Stimulated activated CD8-positive, alpha-beta memory T cell treated with anti-CD3 and anti-CD28 coated beads, Interleukin-15, amount 100 ng/mL, for 4 hours (primary cell): ENCODE measurements at places on chromosomes 7 and 10.
A peak's percentile ranks its signal among the peaks of the same experiment; 100 is the strongest.

DNA sequence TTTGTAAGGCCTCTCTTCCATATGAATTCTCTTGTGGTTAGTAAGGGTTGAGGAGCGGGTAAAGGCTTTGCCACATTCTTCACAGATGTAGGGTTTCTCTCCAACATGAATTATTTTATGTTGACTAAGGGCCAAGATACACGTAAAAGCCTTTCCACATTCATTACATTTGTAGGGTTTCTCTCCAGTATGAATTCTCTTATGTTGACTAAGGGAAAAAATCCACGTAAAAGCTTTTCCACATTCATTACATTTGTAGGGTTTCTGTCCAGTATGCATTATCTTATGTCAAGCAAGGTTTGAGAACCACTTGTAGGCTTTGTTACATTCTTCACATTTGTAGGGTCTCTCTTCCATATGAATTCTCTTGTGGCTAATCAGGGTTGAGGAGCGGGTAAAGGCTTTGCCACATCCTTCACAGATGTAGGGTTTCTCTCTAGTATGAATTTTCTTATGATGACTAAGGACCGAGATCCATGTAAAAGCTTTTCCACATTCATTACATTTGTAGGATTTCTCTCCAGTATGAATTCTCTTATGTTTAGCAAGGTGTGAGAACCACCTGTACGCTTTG lies 493.0 kb downstream of the ZNF479 start:
- no peak for DNase-seq

DNA sequence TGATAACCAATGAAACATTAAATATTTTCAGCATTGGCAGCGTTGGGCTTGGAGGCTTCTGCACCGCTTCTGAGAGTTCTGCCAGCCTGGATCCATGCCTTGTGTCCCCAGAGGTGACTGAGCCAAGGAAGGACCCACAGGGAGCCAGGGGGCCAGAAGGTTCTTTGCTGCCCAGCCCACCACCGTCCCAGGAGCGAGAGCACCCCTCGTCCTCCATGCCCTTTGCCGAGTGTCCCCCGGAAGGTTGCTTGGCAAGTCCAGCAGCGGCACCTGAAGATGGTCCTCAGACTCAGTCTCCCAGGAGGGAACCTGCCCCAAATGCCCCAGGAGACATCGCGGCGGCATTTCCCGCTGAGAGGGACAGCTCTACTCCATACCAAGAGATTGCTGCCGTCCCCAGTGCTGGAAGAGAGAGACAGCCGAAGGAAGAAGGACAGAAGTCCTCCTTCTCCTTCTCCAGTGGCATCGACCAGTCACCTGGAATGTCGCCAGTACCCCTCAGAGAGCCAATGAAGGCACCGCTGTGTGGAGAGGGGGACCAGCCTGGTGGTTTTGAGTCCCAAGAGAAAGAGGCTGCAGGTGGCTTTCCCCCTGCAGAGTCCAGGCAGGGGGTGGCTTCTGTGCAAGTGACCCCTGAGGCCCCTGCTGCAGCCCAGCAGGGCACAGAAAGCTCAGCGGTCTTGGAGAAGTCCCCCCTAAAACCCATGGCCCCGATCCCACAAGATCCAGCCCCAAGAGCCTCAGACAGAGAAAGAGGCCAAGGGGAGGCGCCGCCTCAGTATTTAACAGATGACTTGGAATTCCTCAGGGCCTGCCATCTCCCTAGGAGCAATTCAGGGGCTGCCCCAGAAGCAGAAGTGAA lies 93.9 kb downstream of the TACC2 start:
- DNase-seq: no peak

DNA sequence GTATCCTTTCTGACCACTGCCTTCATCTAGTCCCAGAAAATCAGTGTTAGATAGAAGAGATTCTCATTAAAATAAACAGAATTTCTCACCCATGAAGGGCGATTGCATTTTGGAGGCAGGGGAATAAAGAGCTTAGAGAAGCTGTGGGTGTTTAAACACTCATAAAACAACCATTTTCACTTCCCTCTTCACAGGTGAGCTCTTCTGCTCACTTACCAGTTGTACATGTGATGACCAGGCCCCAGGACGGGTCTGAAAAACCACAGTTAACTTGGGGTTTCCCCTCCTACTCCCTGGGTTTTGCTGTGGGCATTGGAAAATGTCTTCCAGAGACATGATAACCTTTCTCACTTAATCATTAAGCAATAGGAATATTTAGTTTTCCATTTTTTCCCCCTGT lies 411.6 kb upstream of the DPP6 start:
- DNase-seq: no peak

DNA sequence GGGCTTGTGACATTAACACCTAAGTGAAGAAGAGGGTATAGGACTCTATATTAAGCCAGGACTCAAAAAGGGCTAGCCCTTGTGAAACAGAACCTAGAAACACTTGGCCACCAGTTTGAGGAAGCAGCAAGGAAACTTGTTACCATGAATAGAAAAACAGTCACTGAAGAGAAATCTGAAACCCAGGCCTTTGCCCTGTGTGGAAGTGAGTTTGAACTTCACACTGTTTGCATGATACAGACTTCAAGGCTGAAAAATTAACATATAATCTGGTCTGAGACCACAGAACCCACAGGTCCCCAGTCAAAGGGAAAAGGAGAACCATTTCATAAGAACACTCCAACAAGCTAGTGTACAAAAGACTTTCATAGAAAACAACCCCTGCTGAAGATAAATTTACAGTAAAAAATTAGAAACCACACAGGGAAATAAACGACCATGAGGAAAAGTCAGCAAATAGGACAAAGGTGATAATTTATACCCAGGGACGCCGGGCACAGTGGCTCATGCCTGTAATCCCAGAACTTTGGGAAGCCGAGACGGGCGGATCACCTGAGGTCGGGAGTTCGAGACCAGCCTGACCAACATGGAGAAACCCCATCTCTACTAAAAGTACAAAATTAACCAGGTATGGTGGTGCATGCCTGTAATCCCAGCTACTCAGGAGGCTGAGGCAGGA lies 76.1 kb downstream of the SKIDA1 start:
- no peak for DNase-seq

DNA sequence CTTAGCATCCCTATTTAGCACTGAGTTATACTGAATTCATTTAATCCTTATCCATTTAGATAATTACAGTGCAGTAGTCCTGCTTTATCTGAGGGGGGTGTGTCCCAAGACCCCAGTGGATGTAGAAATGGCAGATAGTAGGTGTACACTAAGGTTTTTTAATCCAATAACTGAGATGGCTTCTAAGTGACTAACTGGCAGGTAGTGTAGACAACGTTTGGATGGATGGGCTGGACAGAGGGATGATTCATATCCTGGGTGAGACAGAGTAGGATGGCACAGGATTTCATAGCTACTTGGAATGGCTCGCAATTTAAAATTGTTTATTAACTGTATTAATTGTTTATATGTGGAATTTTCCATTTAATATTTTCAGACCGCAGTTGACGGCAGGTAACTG lies 295.6 kb downstream of the CCDC3 start:
- no peak for DNase-seq

GRCh38 chr10:113666682-113667252 lies 2.9 kb upstream of the NRAP start:
- no peak for DNase-seq

- no peak for DNase-seq
Observed at GRCh38 chr7:39464350-39465054, 101.7 kb upstream of the YAE1 start.

- DNase-seq: peak; percentile 15
Observed at GRCh38 chr10:113680190-113681111, 739 bp downstream of the CASP7 start.

GRCh38 chr10:116170815-116171250 lies 102.2 kb downstream of the GFRA1 start:
- no peak for DNase-seq

DNA sequence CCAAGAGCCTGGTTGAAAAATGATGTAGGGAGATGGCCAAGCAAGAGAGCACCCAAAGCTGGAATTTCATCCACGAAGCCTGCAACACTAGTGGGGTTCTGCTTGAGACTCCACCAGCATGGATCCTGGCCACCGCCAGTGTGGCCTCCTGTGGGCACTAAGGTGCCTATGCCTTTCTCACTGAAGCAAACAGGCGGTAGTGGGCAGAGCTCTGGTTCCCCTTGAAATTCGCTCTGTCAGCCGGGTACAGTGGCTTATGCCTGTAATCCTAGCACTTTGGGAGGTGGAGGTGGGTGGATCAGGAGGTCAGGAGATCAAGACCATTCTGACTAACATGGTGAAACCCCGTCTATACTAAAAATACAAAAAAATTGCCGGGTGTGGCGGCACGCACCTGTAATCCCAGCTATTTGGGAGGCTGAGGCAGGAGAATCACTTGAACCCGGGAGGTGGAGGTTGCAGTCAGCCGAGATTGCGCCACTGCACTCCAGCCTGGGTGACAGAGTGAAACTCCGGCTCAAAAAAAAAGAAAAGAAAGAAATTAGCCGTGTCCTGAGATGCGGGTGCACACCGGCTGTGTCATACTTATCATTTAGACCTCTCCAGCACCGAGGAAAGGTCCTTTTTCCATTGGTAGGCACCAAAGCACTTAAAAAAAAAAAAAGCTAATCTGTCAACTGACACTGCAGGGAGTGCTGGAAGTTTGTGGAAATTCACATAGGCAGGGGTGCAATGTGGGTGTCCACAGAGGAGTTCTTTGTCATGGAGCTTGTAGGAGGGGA lies 28.3 kb downstream of the CCM2 start:
- DNase-seq: no peak

- DNase-seq: no peak
Observed at GRCh38 chr10:124578231-124579010, 116.8 kb downstream of the LHPP start.

GRCh38 chr7:65454469-65454868 lies 80.8 kb downstream of the ZNF92 start:
- no peak for DNase-seq

DNA sequence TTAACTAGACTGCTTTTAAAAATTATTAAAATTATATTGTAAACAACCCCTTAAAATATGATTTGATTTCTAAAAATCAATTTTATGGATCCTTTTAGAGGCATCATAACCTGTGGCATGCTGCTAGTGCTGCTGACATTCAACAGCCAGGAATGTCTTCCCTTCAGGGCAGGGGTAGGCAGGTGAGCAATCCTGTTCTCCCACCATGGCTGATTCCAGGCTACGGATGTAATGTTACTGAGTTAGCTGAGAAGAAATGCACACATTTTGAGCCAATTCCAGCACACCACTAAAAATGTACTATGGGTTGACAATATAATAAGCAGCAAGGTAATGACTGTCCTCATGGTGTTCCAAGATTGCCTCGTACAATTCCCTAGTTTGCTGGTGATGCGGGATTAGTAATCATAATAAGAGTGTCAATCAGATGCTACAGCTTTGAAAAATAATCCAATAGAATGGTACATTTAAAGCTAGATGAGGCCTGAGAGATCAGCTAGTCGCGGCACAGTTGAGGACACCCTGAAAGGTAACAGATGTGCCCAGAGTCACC lies 108.7 kb upstream of the PRR15 start:
- no peak for DNase-seq

- no peak for DNase-seq
Observed at GRCh38 chr7:115356139-115356746, 434.3 kb downstream of the MDFIC start.

DNA sequence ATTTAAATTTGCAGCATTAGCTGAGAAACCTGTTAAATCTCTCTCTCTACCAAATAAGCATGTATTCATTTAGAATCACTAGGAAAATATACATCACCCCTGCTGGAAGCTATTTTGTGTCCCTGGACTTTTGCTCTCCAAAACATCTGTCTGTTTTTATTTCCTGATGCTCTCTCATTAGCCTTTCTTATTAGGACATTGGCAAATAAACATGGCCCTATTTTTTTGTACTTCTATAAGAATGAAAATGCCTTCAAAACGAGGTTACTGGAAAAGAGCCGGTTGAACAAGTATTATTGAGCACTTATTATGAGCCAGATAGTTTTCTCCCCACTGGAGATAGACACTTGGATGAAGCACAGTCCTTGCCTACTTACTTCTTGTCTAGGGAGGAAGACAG lies 206.9 kb downstream of the GALNT17 start:
- no peak for DNase-seq

- no peak for DNase-seq
Observed at GRCh38 chr10:91525896-91526712, 106.8 kb downstream of the PPP1R3C start.

- no peak for DNase-seq
Observed at GRCh38 chr7:91674470-91674869, 206.0 kb downstream of the MTERF1 start.

- DNase-seq: no peak
Observed at GRCh38 chr7:136389933-136390332, 412.8 kb upstream of the MTPN start.

GRCh38 chr10:91220954-91221675 lies 652 bp downstream of the PCGF5 start:
- no peak for DNase-seq

- DNase-seq: no peak
Observed at GRCh38 chr10:60182691-60183090, 207.0 kb downstream of the ANK3 start.

- DNase-seq: no peak
Observed at GRCh38 chr7:47496056-47496665, 85.8 kb downstream of the TNS3 start.

DNA sequence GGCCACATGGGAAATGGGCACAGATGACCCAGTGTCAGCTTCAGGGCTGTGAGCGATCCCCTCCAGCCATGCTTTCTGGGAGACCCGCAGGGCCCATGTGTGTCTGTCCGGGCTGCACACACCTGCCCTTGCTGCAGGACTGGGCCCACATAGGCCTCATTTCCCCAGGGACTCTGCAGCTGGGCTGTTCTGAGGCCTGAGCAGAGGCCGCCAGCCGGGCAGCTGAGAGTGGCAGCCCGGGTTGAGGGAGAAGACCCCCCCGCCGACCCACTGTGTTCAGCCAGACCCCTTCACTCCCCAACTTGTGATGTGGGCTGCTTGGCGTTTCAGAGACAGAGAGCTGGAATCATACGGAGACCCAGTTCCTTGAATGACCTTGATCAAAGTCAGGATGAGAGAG lies 50.1 kb upstream of the DPYSL4 start:
- DNase-seq: no peak

DNA sequence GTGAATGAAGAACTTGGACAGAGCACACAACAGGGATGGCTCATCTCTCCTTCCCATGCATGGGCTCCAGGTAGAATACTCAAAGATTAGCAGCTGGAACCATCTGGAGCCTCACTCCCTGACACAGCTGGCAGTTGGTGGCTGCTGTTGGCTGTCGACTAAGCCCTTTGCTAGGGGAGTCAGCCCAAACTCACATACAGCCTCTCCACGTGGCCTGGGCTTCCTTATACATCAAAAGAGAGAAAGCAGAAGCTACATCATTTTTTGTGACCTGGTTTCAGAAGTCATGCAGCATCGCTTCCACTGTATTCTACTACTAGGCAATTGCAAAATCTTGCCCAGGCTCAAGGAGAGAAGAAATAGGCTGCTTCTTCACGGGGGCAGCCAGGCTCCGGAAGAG lies 24.4 kb downstream of the ASNS start:
- no peak for DNase-seq

- DNase-seq: no peak
Observed at GRCh38 chr10:69807122-69807521, 5.4 kb downstream of the COL13A1 start.
